COLO829 (cell line): ENCODE measurements at places on chromosomes 16 and 17.
A peak's percentile ranks its signal among the peaks of the same experiment; 100 is the strongest.

- no peak for DNase-seq
These were observed 222.9 kb downstream of the CPPED1 start for GRCh38 chr16:12580809-12581208.

GRCh38 chr16:81136390-81137335, 40.5 kb upstream of the GCSH start:
- no peak for DNase-seq

- DNase-seq, result no peak
These were observed 343.2 kb upstream of the MAF start for GRCh38 chr16:79943736-79944135.

DNA sequence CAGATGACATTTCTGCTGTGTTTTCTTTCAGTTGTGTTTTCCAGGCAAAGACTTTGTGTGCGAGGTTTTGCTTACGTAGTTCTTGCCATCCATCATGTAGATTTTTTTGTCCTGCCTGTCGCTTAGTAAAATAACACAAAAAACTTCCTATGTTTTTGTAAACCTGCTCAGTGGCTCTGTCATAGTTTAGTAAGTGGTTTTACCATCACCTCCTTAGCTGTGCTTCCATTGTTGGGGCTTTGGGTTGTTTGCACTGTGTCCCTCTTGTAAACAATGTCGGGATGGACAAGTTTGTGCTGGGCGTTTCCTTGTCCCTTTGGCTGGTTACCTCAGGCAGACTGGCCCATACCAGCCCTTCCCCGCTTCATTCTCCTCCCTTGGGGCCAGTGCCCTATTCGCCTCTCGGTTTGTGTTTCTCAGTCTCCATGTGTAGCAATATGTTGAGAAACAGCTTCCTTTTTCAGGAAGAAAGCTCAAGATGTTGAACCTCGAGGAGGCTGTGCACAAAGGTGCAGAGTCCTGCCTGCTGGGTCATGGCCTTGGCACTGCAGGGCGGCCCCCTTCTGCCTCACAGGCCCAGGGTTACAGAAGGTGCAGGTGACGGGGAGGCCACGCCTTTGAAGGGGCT, 74.6 kb downstream of the KSR1 start:
- no peak for DNase-seq

DNA sequence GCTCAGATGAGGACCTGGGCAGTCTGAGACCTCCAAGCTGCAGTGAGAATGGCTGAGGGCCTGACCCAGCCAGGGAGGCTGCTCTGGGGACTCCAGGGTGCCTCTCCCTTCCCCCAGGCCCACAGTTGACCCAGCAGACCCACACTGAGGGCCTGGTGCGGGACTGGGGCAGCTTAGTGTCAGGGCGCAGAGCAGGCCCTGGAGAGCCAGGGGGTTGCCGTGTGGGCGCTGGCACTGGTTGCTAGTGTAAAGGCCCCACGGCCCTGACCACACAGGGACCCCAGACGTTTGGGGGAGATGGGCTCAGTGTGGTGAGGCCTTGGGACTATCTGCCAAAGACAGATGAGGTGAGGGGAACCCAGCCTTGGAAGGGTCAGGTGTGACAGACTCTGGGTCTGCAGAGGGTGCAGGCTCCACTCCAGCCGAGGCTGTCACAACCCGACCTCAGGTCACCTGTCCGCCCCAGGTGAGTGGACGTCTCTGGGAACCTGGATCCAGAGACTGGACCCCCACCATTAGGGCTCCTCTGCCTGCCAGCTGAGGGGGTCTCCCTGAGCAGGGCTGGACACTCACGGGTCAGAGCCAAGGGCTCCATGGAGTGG, 50.8 kb upstream of the GNG13 start:
- no peak for DNase-seq

DNA sequence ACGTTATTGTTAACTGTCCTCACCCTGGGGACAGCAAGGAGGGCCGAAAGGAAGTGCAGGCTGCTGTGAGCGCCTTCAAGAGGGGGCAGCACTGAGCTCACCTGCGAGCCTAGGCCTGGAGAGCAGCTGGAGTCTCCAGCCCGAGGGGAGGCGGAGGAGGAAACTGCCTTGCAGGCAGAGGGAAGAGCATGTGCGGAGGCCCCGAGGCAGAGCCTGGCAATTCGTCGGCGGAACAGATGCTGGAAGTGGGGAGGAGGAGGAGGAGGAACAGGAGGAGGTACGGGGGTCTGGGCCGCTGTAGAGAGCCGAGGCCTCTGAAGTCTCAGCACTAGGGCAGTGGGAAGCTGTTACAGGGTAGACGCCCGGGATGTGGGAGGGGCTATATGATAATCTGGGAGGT, 49.6 kb upstream of the PLCG2 start:
- DNase-seq, result no peak

DNA sequence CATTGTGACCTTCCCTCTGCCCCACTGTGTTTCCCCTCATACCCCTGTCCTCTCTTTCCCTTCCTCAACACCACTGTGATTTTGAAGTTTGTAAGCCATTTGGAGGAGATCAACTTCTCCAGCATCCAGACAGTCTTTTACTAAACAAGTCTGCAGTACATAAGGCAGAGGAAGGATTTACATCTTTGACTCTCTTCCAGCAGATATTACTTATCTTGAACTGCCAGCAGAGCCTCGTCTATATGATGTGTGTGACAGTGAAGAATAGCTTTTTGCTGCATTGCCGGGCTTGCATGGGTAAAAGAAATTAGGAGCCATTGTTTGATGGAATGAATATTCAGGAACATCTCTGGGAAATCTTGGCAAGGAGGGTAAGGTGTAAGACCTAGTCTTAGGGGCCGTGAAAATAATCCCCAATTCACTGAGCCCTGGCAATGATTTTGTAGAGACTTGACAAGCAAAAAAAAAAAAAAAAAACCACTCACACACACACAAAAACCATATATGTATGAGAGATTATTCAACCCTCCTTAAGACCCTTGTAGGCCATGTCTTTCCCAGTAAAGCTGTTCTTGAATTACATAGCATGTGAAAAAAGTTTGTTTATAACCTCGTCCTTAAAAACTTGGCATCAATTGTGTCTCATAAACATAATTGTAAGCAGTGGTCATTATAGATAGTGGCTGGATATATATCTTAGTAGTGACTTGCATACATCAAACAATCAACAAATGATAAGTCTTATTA, 903.9 kb downstream of the CDH11 start:
- DNase-seq, result no peak

DNA sequence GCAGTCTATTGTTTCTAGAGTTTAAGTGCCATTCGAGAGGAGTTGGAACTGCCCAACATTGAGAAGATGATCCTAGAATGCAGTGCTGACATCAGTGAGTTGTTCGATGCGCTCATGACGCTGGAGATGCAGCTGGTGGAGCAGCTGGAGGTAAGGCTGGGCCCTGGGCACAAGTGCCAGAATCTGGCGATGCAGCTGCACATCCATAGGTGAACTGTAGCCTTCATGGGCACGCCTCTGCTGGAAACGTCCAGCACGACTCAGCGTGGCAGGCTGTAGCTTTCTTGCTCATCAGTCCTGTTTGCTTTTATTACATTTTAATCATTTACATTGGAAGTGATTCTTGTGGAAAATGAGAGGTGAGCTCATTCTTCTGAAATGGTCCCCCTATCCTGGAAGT, 31.7 kb downstream of the DRC3 start:
- no peak for DNase-seq

GRCh38 chr16:15642557-15643047, 352 bp downstream of the MARF1 start:
- peak; percentile 55 for DNase-seq

- no peak for DNase-seq
These were observed 3.9 kb upstream of the C17orf99 start for GRCh38 chr17:78142119-78142861.

DNA sequence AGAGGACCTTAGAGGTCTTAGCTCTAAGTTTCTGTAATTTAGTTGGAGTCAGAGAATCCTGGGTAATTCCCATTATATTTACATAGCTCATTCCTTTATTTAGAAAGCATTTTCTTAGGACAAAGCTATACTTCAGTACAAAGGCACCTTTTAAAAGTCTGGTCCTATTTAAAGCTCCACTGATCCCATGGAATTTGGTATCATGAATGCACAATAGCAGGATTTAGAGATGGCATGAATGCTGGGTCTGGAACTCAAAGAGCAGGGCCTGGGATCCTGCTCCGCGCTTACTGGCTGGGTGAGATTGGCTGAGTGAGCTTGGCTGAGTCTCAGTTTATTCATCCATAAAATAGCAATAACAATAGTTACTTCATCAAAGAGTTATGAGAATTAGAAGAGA, 4.8 kb downstream of the KRT23 start:
- peak; percentile 80 for DNase-seq

- no peak for DNase-seq
These were observed 27.1 kb upstream of the C16orf78 start for GRCh38 chr16:49346459-49346858.

GRCh38 chr17:40015005-40015997, at the start of gene CSF3:
Gene CSF3, plus strand, starts transcription at chr17:40015440. Its CDS starts 35 bp downstream, at chr17:40015475.
- no peak for DNase-seq

GRCh38 chr16:84635702-84636101, 12.6 kb upstream of the KLHL36 start:
- no peak for DNase-seq

DNA sequence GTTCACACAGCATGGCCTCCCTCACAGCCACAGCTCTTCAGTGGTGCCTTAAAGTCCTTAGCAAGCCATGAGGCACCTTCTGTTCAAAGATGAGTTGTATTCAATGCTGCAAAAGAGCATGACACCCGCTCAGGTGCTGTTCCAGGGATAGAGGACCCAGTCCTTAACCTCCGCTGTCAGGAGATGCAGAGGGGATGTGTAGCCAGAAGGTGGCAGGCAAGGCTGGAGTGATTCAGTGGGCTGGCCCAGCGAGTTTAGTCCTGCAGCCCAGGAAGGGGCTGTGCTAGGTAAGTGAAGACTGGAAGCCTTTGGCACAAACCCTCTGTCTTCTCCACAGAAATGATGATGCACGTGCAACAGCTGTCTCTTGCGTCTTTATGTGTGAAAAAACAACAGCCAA, 25.0 kb upstream of the ADAM11 start:
- DNase-seq, result no peak

GRCh38 chr17:66412857-66413558, 110.6 kb downstream of the PRKCA start:
- no peak for DNase-seq

DNA sequence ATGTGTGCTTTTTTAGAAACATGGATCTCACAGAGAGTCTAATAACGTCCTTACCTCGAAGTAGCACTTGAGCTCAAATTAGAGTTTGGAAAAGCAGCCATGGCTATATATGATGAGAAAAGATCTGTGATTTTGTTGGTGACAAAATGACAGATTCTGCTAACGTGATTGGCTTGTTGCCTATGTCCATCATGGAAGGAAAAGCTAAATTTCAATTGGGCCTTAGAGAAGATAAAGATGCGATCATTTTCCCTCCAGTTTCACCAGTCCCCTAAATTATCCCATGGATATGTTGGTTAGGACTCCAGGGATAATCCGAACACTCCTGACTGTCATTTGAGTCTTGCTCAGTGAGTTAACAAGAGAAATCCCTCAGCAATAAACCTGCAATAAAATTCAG, 175.8 kb downstream of the C16orf95 start:
- DNase-seq, result no peak
